ENCODE measurements at places on chromosomes 7 and 10. TPM values are rescaled to one million over a fixed set of nuclear protein-coding genes. Genes with fewer than 3 reads are reported as not detected.

- no peak for DNase-seq
Observed at GRCh38 chr10:35343739-35344138, 7.4 kb downstream of the CCNY start.

DNA sequence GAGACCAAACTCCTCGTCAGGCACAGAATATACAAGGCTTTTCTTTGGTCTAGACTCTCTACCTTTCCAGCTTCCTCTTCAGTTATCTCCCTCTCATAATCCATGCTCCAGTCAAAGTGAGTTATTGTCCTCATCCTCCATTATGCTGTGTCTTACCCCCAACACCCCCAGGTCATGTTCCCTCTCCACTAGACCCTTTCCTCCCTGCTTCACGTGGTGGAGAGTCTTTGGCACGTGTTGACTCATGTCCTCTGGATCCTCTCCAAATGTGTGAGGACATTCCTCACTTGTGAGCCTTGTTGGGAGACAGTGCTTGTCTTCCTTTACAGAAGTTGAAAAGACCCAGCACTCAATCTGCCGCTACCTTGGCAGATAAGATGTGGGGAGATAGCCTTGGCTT is 36.0 kb upstream of the DLD start:
- no peak for DNase-seq

DNA sequence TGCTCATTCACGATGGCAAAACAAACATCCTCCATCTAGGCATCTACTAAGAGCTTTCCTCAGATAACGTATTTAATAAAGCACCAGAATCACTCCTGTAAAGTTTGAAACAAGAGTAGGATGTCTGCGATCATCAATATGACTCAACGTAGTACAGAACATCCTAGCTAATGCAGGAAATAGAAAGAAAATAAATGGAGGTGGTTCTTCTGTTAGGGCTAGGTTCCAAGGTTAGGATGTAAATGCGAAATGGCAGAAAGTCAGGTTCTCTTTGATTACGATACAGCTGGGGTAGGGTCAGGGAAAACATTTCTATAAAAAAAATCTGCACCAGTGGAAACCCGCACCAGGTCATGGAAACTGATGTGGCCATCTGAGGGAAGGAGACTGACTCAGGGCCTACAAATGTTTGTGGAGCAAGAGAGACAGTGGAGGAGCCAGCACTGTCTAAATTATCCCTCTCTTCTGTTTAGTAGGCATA is 29.1 kb downstream of the CCDC6 start:
- no peak for DNase-seq

GRCh38 chr7:129247087-129247486 is 22.3 kb downstream of the AHCYL2 start:
- DNase-seq, result no peak

GRCh38 chr10:78656417-78657162 is 412.2 kb upstream of the ZMIZ1 start:
- peak; percentile 90 for DNase-seq

DNA sequence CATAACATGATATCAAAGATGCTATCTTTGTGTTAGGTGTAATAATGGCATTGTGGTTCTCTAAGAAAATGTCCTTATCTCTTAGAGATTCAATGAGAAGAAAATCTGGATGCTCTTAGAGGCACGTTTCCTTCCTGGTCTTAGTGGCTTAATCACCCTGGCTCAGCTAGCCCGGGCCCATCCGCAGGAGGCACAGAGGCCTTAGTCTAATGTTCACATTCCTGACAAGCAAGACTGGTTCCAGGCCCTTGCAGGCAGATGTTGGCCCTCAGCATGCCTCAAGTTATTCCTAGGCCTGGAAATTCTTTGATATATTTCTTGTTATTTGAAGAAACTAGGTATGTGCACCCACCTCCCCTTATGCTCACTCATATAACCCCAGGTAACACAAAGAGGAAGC is 357.6 kb downstream of the SFMBT2 start:
- no peak for DNase-seq

GRCh38 chr7:102395592-102395872 is 631 bp upstream of the PRKRIP1 start:
- DNase-seq, result peak; percentile 9

BUB3 gene
- 182 TPM for total RNA-seq

OPALIN gene
- not detected for total RNA-seq

PANK1 gene
- total RNA-seq, result 46.9 TPM

CLCN1 gene
- total RNA-seq, result 0.09 TPM

AGBL3 gene
- total RNA-seq, result 5.5 TPM

ANKRD26 gene
- total RNA-seq, result 17.8 TPM

MGMT gene
- 13.4 TPM for total RNA-seq
